ENCODE measurements at places on chromosomes 3 and 15.

DNA sequence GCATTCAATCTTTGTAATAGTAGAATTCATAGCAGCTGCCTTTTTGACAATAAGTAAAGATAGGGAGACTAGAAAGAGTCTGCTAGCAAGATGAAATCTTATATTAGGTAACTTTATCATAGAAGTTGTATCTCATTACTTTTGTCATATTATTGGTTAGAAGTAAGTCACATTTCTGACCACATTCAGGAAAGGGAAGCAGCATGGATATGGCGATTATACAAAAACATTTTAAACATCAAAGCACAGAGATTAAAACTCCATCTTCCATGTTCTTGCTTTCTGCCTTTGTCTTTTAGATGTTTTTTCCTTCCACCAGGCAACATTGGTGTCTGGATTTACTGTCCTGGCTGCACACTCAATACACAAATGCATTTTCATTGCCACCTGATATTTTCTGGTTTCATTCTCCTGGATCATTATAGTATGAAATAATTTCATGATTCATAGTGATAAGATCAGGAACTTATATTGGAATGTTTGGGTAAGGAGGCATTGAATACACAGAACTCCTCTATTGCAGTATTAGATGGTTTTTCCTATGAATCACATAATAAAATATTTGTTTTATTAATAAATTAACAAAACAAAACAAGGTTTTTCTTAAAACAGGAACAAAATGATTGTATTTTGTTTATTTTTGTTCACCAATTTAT, 1460.3 kb upstream of the CADM2 start:
- DNase-seq, result no peak

DNA sequence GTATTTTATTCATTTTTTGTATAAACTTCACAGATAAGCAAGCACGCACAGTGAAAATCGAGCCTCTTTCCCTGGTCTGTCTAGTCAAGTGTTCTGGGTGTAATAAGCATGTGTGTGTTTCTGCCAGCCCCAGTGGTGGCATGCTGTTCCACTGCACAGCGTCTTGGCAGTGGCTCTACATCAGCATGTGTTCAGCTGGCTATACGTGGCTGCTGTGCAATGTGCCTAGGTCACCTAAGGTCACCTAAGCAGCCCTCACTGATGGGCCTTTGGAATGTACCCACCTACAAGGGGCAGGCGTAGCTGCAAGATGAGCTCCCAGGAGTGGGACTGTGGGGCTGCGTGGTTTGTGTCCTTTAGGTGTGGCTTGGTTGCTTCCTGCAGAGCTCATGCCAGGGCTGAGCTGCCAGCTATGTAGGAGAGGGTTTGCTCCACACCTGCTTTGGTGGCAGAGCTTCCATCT, 4.9 kb downstream of the LIMD1 start:
- DNase-seq, result no peak

DNA sequence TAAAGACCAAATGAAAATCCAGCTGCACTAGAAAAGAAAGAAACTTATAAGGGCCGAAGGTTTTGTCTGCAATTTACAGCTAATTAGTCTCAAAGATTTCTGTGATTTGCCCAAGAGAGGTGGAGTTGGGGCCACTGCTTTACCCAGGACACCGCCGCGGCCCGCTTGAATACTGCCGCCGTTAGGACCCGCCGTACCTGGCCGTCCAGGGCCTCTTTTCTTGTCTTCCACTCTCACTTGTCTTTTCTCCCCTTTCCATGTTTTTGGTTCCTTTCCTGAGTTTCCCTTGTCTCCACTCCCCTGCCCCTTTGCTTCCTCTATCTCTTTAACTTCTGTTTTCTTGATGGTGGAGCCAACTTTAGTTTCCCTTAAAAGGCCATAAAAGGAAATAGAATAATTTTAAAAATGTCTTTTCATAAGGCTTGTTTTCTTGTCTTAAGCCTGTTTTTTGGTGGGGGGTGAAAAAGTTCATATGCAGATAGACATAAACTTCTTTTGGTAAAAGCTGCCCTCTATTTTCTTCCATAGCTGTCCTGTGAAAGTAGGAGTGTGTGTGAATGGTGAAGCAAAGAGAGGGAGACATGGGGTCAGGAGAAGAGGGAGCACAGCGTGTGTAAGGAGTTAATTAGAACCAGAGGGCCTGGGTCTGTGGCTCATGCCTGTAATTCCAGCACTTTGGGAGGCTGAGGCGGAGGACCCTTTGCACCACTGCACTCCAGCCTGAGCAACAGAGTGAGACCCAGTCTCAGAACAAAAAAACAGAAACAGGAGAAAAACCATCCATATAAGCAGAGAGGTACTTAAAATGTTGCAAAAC, 16.0 kb upstream of the CCNL1 start:
- DNase-seq, result no peak

- no peak for DNase-seq
Observed at GRCh38 chr15:49035825-49036224, 10.4 kb downstream of the SECISBP2L start.

- no peak for DNase-seq
Observed at GRCh38 chr3:146037697-146038096, 123.3 kb downstream of the PLOD2 start.

DNA sequence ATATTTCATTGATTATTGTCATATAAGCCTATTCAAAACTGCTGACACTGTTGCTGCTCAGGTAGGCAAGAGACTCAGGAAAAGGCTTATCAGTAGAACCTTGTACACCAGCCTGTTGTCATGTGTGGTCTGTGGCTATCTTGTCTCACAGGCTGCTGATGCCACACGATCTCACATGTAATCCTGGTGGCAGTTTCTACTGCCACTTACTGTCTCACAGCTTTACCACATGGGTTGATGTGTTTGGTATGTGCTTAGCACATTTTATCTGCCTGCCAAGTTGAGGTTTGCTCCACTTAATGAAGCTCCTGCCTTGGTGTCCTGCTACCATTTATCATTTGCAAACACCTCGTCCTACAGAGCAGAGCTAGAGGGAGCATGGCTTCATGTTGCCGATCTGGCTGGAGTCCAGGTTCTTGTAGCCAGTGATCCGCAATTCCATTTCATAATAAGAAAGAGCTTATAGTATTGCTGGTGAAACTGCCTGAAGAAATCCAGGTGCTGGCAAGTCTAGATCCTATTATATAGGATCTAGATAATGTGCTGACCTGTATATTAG, 637.9 kb downstream of the NLGN1 start:
- DNase-seq, result no peak

All from activated CD4-positive, alpha-beta T cell treated with anti-CD3 and anti-CD28 coated beads for 1 hour (primary cell).